Naive thymus-derived CD8-positive, alpha-beta T cell (primary cell): ENCODE measurements at places on chromosomes 11 and 22.

DNA sequence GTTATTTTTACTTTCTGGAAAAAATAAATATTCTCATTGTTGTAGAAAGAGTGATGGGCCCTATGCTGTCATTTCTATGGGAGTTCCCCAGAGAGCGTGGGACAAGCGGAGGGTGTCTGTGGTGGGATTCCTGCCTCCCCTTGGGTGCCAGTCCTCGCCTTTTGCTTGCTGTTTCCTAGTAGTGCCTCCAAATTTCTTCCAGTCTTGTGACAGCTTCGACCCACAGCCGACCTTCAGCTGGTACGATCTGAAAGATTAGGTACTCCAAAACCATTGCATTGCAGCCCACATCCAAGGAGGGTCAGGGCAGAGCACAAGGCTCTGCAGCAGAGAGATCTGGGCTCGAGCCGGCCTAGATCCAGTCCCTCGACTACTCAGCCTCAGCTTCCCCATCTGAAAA, 58.9 kb upstream of the EMID1 start:
- no peak for DNase-seq

GRCh38 chr22:36136475-36136874, 24.1 kb downstream of the APOL3 start:
- no peak for DNase-seq

GRCh38 chr11:3894128-3894731, 38.8 kb downstream of the STIM1 start:
- DNase-seq: no peak

DNA sequence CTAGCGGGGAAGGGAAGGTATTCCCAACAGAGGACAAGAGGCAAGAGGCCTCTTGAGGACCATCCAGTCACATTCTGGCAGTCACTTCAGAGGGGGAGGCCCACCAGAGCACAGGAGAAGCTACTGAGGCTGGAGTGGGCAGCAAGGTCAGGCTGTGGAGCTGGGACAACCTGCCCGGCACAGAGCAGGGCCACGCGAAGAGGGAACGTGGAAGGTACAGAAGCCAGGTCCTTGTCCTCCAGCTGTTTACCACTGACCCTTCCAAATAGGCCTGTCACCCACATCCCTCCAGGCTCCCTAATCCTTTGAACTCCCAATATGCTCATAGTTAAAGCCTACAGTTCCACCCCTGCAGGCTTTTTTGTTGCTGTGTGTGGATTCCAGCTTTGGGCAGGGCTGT, 76.9 kb downstream of the IGLL1 start:
- no peak for DNase-seq

DNA sequence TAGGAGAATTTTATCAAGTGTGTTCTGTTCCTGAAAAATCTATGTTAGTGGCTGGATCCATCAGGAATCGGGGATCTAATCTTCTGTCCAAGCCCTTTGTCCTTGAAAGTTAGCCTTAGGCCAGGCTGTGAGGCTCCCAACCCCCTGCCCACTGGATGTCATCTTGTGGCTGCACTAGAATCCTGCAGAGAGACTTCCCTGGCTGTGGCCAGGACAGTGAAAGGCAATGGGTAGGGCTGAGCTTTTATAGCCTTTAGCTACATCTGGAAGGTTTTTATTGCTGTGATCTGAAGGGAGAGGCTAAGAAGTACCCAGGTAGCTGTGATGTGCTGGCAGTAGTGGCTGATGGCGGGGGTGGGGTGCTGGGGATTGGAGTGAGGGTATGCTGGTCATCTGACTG, 2.1 kb downstream of the OAF start:
- DNase-seq: no peak

GRCh38 chr11:17687946-17688670, 31.3 kb upstream of the MYOD1 start:
- no peak for DNase-seq

GRCh38 chr11:68194675-68195294, 18.3 kb downstream of the KMT5B start:
- no peak for DNase-seq

GRCh38 chr11:62724171-62724570, 3.1 kb downstream of the HNRNPUL2 start:
- DNase-seq: no peak

GRCh38 chr11:86440843-86441242, 66.2 kb downstream of the CCDC81 start:
- DNase-seq: no peak

DNA sequence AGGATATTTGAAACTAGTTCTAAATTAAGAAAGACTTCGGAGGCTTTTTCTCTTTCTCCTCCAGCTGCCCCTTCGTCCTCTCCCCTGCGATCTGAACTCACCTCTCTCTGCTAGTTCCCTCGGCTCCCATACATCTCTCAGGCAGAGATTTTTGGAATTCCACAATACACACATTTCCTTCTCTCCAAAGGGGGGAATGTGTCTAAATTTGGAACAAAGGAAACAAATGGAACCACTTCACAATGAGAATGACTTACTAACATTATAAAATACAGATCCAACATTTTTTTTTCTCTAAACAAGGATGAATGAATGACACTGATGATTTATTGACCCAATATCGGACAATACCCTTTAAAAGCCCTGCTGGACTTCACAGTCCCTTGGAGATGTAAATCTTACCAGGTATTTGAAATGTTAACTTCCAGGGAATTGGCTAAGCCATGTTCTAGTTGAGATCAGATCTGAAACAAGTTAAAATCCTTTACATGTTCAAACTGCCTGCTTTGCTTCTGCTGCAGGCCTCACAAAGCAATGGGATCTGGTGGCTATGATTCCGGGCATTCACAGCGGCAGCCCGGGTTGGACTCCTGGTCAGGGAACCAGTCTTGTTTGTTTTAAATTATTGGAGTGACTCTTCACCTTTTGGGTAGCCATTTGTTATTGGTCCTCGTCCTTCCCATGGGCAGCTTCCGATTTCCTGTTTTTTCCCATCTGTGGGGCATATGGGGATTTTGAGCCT, 20.5 kb upstream of the GSTP1 start:
- no peak for DNase-seq

GRCh38 chr11:28542561-28542960, 434.4 kb downstream of the METTL15 start:
- no peak for DNase-seq

DNA sequence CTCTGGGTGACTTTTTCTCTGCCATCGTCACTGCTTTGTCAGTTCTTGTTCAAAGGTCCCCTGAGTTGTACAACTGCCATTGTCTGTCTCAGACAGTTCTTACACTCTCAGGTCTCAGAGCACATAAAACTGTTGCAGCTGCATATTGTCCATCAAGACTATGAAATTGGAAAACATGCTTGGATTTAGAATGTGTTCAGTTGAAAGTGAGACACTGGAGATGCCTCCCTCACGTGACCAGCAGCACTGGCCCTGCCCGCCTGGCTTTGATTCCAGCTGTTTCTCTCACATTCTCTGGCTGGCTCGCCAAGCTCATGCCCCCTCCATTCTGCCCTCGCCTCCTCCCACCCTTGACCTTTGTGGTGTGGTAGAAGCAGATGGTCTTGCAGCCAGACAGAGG, 244.2 kb downstream of the NTM start:
- no peak for DNase-seq

DNA sequence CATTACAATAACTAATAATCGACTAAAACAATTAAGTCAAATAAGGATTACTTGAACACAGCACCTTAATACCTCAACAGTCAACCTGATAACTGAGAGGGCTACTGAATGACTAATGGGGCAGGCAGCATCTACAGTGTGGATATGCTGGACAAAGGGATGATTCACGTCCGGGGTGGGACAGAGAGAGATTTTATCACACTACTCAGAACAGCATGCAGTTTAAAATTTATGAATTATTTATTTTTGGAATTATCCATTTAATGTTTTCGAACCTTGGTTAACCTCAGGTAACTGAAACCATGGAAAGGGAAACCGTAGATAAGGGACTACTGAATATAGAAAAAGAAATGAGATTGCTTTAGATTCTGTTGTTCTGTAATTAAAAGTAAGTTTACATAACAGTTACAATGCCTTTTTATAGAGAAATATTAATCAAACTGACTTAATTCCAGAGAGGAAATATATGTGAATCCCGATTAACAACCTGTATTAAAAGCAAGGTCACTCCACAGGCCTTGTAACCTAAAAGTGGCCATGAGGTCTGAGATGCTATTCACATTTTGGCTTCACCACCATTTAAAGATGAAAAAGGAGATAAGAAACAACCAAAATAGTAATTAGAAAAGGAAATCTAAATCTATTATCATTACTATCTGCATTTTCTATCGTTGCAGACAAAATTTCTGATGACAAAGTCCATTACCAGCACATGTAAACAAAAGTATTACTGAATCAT, 119.0 kb upstream of the TP53AIP1 start:
- DNase-seq: no peak

DNA sequence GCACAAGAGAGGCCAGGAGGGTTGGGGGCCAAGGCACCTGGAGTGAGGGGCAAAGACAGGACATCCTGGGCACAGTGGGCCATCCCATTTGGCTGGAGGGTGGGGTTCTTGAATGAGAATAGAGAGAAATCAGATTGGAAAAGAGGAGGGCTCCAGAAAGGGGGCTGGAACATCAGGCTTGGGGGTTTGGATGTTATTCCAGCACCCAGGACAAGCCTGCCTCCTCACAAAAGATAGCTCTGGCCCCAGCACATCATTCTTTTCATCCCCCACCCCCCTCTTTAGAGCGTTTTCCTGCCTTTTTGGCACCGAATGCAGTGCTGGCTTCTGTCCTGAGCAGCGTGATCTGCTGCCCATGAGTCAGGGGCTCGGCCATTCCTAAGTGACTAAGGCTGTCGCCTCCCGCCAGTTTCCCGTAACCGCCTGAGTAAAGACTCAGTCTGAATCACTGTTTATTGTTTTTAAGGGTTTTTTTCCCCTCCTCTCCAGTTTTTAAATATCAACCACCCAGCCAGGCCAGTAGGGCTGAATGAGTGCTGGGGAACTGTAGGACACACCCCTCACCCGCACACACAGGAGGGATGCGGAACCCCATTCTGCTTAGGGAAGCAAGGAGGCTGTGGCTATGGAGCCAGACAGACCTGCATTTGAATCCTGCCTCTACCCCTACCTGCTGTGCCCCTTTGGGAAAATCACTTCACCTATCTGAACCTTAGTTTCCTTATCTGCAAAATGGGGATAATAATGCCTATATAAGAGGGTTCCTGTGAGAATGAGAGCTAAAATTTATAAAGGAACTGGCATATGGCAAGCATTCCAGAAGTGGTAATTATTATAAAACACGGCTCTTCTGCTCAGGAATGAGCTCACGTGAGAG, 32.4 kb upstream of the NAV2 start:
- no peak for DNase-seq

DNA sequence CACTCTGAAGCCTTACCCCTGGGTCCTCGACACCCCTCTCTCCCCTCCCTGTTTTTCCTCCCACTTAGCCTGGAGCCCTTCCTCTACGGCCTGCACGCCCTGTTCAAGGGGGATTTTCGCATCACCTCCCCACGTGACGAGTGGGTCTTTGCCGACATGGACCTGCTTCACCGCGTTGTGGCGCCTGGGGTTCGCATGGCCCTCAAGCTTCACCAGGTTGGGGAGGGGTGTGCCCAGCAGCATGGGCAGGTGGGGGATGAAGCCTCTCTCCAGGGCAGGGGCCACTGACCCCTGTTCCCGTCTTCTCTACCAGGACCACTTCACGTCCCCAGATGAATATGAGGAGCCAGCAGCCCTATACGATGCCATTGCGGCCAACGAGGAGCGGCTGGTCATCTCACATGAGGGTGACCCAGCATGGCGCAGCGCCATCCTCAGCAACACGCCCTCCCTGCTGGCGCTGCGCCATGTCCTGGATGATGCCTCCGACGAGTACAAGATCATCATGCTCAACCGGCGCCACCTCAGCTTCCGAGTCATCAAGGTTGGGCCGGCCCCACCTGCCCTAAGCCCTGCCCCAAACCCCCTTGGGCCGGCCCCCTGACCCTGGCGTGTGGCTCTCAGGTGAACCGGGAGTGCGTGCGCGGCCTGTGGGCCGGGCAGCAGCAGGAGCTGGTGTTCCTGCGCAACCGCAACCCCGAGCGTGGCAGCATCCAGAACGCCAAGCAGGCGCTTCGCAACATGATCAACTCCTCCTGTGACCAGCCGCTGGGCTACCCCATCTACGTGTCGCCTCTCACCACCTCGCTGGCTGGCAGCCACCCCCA, 2.8 kb upstream of the SIPA1 start:
- no peak for DNase-seq

DNA sequence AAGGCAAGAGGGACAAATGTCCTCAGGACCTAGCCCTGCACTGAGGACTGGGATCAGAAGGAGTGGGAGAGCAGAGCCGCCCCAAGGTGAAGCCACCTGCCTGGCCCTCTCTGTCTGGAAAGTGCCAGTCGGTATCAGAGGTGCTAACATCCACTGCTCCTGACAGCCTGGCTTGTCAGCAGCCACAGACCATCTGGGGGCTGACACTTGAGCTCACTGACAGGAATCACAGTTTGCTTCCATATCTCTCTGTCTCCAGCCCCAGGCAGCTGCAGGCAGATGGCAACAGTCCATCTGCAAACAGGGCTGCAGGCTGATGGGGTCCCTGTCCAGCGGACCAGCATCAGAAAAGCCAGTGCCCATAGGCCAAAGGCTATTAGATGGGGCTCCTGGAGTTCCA, 5.5 kb downstream of the OPCML start:
- DNase-seq: no peak

GRCh38 chr11:73463359-73463758, 87.2 kb downstream of the RELT start:
- DNase-seq: no peak

GRCh38 chr22:48205161-48205560, 1442.7 kb downstream of the TBC1D22A start:
- DNase-seq: no peak

- no peak for DNase-seq
Measured at GRCh38 chr22:31960767-31961166, 16.4 kb downstream of the YWHAH start.

GRCh38 chr11:2665526-2666400, 34.0 kb downstream of the KCNQ1OT1 start:
- no peak for DNase-seq

DNA sequence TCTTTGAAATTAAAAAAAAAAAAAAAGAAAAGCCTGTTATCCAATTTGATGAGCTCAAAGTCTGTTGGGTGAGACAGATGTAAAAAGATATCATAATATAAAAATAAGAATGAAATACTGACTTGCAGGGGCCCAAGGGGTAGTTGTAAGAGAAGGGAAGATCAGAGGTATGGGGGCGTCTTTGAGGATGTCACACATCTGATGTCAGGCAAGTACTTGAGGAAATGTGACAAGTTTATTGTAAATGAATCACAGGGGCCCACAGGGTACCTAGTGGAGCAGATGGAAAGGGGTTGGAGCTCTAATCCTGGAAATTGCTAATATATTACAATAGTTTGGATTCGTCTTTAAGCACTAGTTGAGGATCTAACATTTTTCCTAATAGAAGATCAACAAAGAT, 131.6 kb downstream of the MAML2 start:
- peak; percentile 33 for DNase-seq

GRCh38 chr11:121775276-121775675, 322.5 kb upstream of the SORL1-AS1 start:
- no peak for DNase-seq

GRCh38 chr22:40026641-40027040, 31.9 kb downstream of the FAM83F start:
- no peak for DNase-seq
